ENCODE measurements at places on chromosomes 7 and 10.

GRCh38 chr10:25627606-25628005, 306.4 kb upstream of the MYO3A start:
- peak; percentile 93 for DNase-seq

DNA sequence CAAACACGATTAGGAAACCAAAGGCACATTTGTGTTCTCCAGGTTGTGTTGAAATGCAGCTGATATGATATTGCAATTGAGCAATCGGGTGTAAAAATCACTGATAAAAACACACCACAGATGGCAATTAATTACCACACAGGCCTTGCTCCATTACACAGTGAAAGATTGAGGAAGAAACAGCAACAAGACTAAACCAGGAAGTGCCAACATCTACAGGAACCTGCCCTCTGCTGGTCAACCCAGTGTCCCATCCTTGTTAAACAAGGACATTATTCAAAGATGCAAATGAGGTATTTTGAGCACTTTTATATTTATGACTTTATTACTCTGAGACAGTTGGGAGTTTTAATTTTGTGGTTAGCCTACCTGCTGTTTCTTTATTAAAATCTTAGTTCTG, 765.6 kb upstream of the GHITM start:
- peak; percentile 3 for DNase-seq

DNA sequence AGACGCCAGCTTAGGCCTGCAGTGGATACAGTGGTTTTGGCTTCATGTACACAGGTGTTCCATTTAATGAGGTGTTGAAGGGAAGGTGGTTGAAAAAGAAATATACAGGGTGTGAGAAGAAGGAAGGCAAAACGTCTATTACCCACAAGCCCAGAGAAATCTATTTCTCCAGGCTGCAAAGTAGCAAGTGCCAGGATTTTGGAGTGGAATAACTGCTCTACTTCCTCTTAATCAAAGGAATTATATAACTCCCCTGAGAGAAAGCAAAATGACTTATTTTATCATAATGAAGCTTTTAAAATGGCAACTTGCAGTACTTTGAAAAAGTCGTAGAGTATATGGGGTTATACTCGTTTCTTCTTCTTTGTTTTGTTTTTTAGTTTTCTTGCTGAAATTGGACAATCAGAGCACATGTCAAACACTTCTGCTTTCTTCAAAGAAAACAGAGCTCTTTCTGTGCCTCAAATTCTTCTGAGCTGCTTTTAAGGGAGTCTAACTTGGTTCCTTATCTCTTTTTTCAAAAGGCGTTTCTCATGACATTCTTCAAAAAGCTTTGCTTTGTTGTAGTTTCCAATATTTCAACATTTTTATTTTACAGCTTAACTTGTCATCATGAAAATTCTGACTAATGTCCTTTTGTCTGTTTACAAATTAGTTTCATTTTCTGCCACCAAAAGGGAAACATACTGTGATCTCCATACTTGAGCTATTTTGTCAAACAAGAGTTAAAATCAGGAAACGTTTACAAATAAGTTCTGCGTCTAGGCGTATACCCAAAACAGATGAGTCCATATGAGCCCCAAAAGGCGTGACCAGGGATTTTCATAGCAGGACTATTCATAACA, 289.7 kb downstream of the FRMD4A start:
- no peak for DNase-seq

DNA sequence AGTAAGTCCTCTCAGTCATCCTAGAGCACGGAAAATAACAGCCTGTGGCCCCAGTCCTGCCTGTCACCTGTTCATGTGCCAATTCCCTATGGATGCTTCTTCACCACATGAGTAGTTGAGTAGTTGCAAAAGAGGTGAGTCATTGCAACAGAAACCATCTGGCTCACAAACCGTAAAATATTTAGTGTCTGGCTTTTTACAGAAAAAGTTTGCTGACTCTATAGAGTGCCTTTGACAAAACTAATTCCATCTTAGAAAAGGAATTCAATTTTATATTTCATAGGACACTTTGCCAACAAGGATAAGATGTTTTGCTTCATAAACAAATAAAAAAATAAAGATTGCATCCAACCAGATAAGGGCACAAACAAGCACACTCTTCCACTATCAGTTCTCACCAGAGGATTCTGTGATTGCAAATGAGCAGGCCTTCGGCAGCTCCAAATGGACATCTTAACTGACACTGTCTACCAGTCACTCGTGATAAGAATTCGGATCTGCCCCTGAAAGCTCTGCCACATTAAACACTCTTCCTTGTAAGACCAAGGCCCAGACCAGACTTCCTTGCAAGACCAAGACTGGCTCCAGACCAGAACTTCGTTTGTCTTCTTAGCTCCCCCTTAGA, 242.7 kb upstream of the SEMA3C start:
- no peak for DNase-seq

DNA sequence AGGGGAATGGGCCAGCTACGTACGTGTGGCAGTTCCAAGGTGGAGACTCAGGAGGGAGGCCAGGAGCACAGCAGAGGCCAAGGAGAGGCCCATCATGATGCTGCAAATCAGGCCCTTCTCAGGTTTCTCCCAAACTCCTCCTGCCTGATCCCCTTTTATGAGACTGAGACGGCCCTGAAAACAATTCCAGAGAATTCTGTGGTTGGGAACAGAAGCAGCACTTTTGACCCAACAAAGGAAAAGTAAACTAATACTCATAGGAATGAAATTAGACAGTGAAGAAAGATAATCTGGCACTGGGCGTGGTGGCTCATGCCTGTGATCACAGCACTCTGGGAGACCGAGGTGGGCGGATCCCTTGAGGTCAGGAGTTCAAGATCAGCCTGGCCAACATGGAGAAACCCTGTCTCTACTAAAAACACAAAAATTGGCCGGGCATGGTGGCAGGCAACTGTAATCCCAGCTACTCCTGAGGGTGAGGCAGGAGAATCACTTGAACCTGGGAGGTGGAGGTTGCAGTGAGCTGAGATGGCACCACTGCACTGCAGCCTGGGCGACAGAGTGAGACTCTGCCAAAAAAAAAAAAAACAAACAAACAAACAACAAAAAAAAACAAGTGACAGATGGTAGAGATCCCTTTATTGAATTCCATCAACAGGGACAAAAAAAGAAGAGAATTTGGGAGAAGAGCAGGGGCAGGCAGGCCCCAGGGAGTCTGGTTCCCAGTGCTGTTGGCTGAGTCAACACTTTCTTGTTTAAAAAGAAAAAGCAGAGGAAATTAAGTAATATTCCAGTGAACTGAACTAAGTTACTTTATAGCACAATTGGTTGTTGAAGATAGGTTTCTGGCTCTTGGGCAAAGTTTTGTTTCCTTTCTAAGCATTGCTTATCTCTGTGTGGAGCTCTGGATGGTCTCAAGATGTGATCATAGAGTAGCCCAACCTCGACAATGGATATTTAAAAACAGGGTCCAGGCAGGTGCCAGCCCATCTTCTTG, at the start of gene CCL26:
Gene CCL26, minus strand, starts transcription at position 131 of the 997 bp plus-strand sequence. Its CDS starts 35 bp downstream, at position 96.
- DNase-seq, result no peak

DNA sequence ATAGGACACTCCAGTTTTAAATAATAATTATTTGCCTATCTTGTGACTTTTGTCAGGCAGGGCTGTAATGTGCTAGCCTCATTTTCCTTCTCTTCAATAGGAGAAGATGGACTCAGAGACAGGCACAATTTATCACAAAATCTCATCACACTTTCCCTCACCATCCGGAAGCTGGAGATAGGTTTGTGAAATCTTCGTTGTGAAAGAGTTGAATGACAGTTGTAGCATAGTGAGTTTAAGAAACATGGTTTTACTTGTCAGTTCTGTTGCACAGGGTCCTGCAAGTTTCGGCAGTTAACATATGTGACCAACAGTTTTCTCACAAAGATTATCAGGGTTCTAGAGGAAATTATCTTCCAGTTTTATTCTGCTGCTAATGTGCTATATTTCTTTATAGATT, 37.7 kb upstream of the MAP3K8 start:
- DNase-seq, result no peak

- DNase-seq, result no peak
These were observed 32.4 kb downstream of the WDR86 start for GRCh38 chr7:151377406-151377805.

- no peak for DNase-seq
These were observed 184.7 kb downstream of the MAGI2 start for GRCh38 chr7:79268730-79269129.

DNA sequence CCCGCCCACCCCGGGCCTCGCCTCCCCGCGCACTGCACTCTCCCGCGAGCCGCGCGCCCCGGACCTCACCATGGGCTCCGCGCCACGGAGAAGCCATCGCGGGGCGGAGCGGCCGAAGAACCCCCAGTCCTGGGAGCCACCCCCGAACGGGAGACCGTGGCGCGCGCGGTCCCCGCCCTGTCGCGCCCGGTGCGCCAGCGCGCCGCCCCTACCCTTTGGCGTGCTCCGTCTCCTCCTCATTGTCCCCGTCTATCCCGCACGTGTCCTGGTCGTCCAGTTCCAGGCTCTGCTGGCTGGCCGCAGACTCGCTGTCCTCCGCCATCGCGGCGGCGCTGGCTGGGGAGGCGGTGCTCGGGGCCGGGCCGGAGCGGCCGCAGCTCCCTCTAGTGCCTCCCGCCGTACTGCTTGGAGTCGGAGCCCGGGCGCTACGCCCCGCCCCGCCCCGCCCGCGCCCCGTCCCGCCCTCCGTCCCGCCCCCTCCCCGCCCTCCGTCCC, at the start of gene NMT2:
Gene NMT2, minus strand, starts transcription at position 403 of the 495 bp plus-strand sequence. Its CDS starts 81 bp downstream, at position 322.
- DNase-seq, result no peak
